Renal cortex interstitium (tissue), 15 donors: ENCODE measurements at places on chromosomes 2 and 18.

DNA sequence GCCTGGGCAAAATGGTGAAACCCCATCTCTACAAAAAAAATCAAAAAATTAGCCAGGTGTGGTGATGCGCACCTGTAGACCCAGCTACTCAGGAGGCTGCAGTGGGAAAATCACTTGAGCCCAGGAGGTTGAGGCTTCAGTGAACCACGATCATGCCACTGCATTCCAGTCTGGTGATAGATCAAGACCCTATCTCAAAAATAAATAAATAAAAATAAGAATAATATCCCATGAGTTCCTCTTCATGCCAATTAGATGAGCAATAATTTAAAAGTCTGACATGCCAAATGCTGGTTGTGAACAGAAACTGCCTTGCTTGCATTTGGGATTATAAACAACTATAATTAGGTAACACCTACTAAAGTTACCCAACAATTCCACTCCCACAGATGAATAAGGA, 22.1 kb upstream of the ANKRD44 start:
- DNase-seq: no peak

- DNase-seq: no peak
These were observed 418.2 kb downstream of the GRB14 start for GRCh38 chr2:164203131-164203530.

DNA sequence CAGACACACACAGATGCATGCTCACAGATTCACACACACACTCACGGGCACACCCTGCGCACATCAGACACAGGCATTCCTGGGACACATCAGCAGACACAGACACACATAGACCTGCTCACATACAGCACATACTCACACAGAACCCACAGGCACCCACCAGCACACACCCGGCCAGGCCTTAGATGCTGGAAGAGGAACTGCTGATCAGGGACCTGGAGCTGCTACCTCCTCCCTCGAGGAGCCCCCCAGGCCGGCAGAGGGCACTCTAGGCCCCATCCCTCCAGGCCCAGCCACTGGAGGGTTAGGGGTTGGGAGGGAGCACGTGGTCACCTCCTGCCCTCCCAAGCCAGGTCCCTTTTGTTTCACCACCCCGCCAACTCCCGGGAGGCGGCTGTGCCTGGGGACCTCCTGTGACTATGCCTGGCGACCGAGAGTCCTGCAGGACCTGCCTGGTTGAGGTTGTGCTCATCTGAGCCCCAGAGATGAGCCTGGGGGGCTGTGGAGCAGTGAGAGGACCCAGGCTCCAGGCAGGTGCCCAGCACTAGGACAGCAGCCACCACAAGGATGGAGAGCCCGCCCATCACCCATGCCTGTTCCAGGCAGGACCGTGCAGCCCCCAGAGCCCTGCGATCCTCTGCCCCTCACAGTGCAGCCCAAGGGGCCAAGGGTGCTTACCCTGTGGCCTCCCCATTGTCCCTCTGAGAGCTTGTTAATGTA, 21.0 kb upstream of the PTMA start:
- no peak for DNase-seq

DNA sequence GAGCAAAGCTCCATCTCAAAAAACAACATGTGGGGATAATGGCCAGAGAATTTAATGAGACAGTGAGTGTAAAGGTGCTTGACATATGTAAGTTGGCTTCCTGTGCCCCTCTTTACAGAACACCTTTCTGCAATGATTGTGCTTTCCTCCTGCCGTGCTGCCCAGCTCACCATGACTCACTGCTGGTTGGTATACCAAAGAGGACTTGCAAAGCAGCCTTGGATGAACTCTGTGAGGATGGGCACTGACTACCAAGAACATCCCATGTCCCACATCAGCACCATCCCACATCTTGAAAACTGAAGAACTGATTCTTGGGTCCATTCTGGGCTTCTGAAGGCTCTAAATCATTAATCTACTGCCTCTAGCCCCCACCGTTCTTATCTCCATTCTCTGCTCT, 52.2 kb downstream of the NGEF start:
- DNase-seq: no peak

GRCh38 chr2:111118981-111119821, 1.5 kb upstream of the BCL2L11 start:
- peak; percentile 27 for DNase-seq

- no peak for DNase-seq
These were observed 23.7 kb upstream of the LAMA1 start for GRCh38 chr18:7141287-7141686.

DNA sequence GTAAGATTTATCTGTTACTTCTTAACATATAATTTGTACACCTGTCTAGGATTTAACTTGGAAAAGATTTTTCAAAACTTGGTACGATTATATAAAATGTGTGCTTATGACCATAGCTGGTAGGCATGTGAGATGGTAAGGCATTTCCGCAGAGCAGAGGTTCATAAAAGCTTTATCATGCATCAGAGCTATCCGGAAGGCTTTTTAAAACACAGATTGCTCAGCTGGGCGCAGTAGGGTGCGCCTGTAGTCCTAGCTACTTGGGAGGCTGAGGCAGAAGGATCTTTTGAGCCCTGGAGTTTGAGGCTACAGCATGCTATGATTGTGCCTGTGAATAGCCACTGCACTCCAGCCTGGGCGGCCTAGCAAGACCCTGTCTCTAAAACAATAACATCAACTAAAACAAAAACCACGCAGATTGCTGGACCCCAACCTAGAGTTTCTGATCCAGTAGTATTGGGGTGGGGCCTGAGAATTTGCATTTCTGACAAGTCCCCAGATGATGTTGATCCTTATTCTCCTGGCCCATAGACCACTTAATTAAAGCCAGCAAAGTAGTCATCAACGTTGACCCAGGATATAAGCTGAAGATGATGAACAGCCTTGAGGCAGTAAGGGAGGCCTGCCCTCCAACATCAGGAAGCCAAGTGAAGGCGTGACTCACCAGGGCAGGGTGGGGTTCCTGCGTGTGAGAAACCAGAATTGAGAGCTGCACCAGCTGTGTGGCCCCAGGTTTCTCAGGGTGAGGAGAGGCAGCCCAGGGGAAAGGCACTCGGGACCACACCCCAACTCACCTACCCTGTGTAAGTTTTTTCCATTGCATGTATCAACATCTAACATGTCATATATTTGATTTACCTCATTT, 21.6 kb upstream of the SLC20A1 start:
- no peak for DNase-seq

- no peak for DNase-seq
These were observed 107.9 kb downstream of the KLHL29 start for GRCh38 chr2:23492921-23493320.

DNA sequence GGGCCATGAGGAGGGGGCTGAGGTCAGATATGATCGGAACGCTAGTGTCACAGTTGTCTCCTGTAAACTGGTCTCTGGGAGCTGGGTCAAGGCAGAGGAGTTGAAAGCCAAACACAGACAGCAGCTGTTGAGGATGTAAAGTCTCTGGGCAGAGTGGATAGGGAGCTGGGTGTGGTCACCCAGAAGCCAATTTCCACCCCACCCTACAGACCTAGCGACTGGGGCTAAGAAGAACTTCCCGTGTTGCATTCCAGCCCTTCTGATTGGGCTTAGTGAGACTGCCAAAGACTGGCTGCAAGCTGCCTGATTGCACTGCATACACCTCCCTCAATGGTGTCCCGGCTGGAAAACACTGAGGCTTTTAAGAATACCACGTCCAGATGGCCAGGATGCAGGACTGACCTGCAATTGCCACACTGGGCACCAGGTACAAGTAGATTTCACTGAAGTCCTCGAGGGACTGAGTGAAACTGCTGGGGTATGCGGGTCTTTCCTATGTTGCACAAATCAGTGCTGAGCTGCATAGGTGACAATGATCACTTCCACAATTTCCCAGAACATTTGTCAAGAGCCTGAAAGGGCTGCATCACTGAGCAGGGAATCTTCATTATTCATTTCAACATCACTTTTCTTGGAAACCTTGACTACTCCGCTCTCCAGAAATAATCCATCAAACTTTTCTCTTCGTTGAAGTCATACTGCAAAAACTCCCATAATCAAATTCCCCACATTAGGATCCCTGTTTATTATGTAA, 43.1 kb upstream of the EML4 start:
- no peak for DNase-seq

GRCh38 chr18:470661-471501, 29.6 kb downstream of the COLEC12 start:
- DNase-seq: no peak

GRCh38 chr2:234488913-234489451, 7.9 kb downstream of the ARL4C start:
- no peak for DNase-seq

- DNase-seq: no peak
These were observed 41.0 kb downstream of the DIPK1C start for GRCh38 chr18:74416124-74416523.

DNA sequence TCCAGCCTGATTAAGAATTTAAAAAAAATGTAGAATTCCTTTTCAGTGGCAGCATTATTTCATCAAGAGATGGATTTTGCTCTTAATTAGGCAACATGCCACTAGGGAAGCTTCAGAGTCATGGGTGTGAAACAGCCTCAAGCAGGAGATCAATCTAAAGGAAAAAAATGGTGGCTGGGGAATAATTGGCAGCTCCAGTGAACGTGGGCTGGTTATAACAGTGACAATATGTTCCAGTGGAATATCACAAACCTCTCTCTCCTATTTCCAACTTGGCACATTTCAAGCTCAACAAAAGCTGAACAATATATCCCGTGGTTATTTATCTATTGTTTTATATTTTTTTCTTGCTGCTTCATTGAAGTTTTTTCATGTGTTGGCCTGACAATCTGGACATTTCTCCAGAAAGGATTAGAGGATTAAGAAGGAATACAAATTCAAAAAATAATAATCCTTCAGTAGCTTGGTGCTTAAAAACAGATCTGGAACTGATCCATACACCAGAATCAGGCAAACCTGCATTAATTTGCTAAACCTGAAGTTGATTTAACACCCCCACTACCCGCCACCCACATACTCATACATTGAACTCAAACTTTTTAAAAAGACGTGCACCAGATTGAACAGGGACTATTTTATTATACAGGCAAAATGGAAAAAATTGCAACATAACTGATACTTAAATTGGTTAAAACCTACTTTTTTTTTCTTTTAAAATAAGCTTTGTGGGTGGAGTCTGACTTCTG, 255.9 kb upstream of the SPRED2 start:
- DNase-seq: no peak

GRCh38 chr2:210762604-210763588, 206.5 kb downstream of the CPS1 start:
- no peak for DNase-seq

GRCh38 chr2:113219889-113220641, 46.3 kb downstream of the PSD4 start:
- no peak for DNase-seq

GRCh38 chr2:234951664-234952269, at the start of gene SH3BP4:
SH3BP4 (plus strand) TSS chr2:234952017; CDS start chr2:235035003, 82,986 bp downstream.
- peak; percentile 70 for DNase-seq

- no peak for DNase-seq
These were observed 29.9 kb downstream of the IL18R1 start for GRCh38 chr2:102385522-102385921.

- DNase-seq: no peak
These were observed 128.3 kb downstream of the CYRIA start for GRCh38 chr2:16537347-16537746.

- DNase-seq: no peak
These were observed 85.5 kb upstream of the ITPRID2 start for GRCh38 chr2:181806039-181806392.

- DNase-seq: no peak
These were observed 38.5 kb downstream of the METTL4 start for GRCh38 chr18:2532797-2533196.

DNA sequence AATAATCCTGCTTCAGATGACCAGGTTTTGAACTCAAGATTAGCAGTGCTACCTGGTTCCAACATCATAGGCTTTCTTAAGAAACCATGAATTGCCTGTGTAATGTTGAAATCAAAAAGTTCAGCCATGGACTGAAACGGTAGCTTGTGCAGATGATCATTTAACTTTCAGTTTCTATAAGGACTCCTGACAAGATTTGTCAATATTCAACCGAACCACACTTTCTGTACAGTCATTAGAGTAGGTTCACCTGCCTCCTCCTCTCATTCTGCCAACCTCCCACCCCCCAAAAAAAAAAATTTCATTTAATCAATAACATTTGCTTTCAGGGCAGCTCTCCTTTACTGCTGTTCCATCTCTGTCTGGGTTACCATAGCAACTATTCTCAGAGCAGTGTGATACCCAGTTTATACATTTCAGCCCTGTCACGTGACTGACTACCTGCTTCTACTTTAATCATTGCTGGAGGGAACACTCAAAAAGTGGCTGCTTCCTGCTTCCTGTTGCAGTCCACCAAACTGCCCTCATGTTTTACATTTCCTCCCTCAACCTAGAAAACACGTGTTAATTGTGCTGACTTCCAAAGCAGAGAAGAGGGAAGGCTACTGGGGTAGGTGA, 275.5 kb downstream of the SS18 start:
- DNase-seq: no peak

DNA sequence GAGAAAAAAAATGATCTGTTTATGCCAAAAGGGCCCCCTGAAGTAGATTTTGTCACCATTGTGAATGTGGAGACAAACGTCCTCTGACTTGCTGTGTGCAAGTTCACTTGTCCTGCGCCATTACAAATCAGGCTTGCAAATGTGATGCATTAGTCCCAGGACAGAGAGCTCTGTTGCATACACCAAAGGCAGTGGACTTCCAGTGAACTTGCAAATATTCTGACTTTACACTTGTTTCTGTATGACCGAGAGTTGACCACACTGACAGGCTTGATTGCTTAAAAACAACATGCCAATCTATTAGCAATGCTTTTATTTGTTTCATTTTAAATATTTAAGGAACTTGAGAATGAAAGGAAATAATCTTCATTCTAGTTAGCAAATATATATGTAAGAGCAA, 293.2 kb downstream of the PLCL1 start:
- no peak for DNase-seq

- DNase-seq: no peak
These were observed 194.0 kb downstream of the ZNF407 start for GRCh38 chr18:74791501-74792194.

DNA sequence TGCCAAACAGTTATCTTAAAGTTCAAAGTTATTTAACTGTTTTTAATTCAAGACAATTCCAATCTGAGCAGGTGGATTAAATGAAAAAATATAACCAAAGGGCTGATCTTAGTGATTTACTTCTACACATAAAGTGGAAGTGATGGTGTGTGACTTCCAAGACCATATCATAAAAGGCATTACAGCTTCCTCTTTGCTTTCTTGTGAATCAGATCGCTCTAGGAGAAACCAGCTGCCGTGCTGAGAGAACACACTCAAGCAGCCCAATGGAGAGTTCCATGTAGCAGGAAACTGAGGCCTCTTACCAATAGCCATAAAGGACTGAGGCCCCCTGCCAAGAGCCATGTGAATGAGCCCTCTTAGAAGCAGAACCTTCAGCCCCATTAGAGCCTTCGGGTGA, 197.4 kb downstream of the NBAS start:
- no peak for DNase-seq
